ENCODE measurements at places on chromosomes 12 and 14. TPM values are rescaled to one million over a fixed set of nuclear protein-coding genes. Genes with fewer than 3 reads are reported as not detected.

Gene RPGRIP1
- total RNA-seq, result not detected

Gene TSPAN19
- total RNA-seq, result under 0.01 TPM

Gene C1QL4
- under 0.01 TPM for total RNA-seq

Gene E2F7
- 1.5 TPM for total RNA-seq

Gene IFNG
- total RNA-seq, result not detected

Gene HHIPL1
- total RNA-seq, result 5.9 TPM

Gene GDF3
- not detected for total RNA-seq

Gene NKX2-8
- not detected for total RNA-seq

Gene NID2
- 11.8 TPM for total RNA-seq

Gene FAM161B
- total RNA-seq, result 18.4 TPM

Gene CD4
- total RNA-seq, result 2.2 TPM

Gene SLC22A17
- 155 TPM for total RNA-seq

Gene GUCY2C
- under 0.01 TPM for total RNA-seq

Gene KRT79
- not detected for total RNA-seq

Gene SCNN1A
- total RNA-seq, result not detected
